Esophagus mucosa (tissue), 1 donor: ENCODE measurements at places on chromosomes 2 and 18. TPM values are rescaled to one million over a fixed set of nuclear protein-coding genes. Genes with fewer than 3 reads are reported as not detected.

DNA sequence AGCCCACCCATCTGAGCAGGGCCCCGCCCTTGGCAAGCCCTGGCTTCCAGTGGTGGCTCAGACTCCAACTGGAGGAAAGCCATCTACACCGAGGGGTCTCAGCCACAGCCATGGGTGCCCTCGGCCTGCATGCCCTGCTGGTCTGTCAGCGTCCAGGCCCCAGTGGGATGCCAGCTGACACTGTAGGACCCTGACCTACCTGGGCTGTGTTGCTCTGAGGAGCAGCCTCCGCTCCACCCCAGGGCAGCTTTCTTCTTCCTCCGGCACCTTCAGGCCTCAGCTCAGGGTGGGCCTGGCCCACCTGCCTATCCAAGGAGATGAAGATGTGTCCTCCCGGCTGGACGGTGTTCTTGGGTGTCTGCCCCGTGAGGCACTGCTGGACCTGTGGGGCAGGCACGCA is 13.9 kb upstream of the ARHGEF4 start:
- ATAC-seq, result no peak

GRCh38 chr18:6525604-6526003 is 110.9 kb upstream of the L3MBTL4 start:
- no peak for ATAC-seq

- ATAC-seq, result peak; percentile 3
Observed at GRCh38 chr2:47072018-47072691, 83.0 kb downstream of the STPG4 start.

GRCh38 chr2:187138265-187138664 is 289.3 kb upstream of the ZSWIM2 start:
- ATAC-seq, result no peak

GRCh38 chr2:207782238-207783030 is 12.7 kb upstream of the FZD5 start:
- peak; percentile 31 for ATAC-seq

DNA sequence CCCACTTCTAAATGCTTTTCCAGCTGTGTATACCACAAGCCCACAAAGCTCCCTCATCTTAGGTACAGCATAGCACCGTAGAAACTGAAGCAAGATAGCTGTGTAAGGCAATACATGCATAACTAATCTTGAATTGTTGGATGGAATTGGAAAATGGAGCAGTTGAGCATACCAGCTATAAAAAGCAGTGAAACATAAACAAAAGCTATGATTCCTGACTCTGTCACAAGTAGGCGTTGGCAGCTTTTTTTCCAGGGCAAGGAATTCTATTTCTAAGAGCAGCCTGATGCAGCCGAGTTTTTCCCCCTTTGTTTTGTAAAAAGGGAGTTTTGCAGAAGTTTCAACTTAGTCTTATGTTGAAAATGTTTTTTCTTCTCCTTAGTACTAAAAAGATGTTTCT is 32.4 kb downstream of the MOGAT1 start:
- no peak for ATAC-seq

DNA sequence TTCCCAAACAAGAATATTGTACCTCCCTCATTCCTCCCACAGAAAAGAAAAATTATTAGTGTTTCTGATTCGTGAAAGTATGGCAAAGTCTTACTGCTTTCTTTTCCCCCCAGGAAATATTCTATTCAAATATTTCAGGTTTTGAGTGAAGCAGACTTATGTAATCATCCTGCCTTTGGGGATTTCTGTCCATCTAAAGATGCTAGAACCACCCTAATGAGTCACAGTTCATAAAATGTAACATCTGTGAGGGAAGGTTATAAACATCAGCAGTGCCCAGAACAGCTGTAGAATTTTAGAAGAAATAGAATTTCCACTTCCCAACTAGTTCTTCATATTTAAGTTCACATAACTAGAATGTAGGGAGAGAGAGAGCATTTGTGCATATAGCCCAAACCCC is 39.0 kb downstream of the EEF1B2 start:
- ATAC-seq, result peak; percentile 70

GRCh38 chr2:240934701-240935102 is 28.6 kb downstream of the CROCC2 start:
- ATAC-seq, result no peak

DNA sequence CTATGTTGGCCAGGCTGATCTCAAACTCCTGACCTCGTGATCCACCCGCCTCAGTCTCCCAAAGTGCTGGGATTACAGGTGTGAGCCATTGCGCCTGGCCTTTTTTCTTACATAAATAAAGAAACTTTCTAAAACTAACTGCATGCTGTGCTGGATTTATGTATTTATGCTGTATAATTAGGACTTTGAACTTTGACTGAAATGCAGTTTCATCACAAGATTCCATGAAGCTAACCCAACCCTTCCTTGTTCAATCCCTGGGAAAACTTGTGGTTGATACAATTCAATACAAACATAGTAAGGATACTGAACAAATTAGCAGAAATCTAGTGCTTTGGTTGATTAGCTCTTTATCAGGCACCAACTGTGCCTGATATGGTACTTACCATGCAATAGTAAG is 20.9 kb upstream of the SLC35F5 start:
- ATAC-seq, result no peak

GRCh38 chr2:96167407-96168013 is 22.3 kb upstream of the DUSP2 start:
- ATAC-seq, result no peak

DNA sequence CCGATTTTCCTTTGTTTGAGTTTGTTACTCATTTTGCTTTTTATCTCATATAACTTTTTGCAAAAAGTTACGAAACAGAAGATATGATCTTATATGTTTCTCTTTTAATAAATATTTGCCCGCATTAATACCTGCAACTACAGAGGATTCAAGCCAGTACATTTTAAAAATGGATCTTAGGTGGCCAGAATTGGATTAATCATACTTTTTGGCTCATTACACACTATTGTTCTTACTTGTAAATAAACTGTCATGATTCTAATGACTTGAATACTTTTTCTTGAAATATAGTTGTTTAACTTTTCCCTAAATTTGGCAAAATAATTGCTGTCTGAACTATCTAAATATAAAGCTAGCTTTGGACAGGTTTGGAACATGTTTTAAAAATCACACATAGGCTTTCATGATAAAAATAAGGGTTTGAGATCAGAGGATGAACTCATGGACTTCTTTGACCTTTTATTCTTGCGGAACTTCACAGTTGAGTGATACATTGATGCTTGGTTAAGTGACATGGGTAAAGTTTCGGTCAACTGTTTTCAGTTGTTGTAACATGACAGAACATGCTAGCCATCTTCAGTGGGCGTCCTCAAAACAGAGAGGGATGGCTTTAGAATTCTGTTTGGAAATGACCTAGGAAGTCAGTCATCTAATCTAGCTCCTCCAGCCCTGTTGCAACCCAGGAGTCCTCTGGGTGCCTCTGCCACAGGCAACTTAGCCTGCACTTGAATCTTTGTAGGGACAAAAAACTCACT is 44.5 kb downstream of the LTBP1 start:
- ATAC-seq, result no peak

GRCh38 chr2:98376301-98376910 is 30.1 kb downstream of the CNGA3 start:
- no peak for ATAC-seq

DNA sequence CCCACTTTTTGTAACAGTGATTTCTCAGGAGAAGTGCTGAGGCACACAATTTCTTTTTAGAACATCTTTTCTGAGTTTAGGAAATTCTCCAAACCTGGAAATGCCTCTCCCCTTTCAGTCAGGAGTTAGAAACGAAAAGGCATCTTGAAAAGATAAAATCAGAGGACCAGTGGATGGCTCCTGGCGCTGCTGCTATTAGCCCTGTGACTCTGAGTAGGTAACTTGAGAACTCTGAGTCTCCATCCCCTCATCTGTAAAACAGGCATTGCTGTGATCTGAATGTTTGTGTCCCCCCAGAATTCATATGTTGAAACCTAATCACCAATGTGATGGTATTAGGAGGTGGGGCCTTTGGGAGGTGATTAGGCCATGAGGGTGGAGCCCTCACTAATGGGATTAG is 50.2 kb downstream of the EHD3 start:
- no peak for ATAC-seq

- peak; percentile 90 for ATAC-seq
Observed at GRCh38 chr18:67104700-67105284, 411.7 kb downstream of the DSEL start.

DNA sequence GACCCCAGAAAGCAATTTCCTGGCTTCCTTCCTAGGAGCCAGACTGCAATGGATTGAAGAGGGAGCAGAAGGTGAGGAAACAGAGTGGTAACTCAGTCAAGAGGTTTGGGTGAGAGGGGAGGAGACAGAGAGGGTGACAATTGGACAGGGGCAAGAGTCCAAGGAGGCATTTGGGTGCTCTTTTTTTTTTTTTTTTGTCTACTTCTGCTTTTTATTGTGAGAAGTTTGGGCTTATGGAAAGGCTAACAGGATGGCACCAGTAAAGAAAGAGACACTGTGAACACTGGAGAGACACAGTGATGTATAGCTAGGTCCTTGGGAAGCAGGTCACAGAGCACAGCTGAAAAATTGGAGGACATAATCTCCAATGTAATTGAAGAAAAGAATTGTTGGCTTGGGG is 25.0 kb downstream of the CYBRD1 start:
- no peak for ATAC-seq

SERPINB2 gene
- 139 TPM for total RNA-seq

MYO1B gene
- total RNA-seq, result 65.2 TPM

ABCA12 gene
- 14.2 TPM for total RNA-seq

IL37 gene
- total RNA-seq, result not detected

FAM110C gene
- total RNA-seq, result 44.3 TPM

LYPD6B gene
- total RNA-seq, result 3.2 TPM

MEP1B gene
- total RNA-seq, result not detected

G6PC2 gene
- total RNA-seq, result not detected

SCYGR4 gene
- total RNA-seq, result not detected
